Stomach (tissue), 19 donors: ENCODE measurements at places on chromosomes 4 and X. TPM values are rescaled to one million over a fixed set of nuclear protein-coding genes. Genes with fewer than 3 reads are reported as not detected.

DNA sequence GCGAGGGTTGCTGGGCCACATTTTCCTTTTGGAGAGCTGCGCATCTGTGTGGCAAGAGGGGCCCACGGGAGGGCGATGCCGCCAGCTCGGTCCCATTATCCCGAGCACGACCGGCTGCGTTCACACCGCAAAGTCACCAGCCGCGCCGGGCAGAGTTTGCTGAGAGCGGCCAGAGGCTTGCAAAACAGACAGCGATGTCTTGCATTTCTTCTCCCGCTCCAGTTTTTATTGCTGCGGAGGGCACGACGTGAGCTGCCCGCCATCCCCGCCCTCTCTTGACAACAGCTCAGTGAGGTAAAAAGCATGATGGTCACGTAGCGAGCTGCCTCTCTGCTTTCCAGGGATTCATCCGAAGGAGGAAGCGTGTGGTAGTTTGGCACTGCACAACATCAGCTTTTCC, 102.1 kb upstream of the TENM3 start:
- H3K27me3 ChIP-seq, result peaks cover 60% of the 10 kb centered on the region
- no peaks in the 10 kb centered on the region for H3K36me3 ChIP-seq

The AADAT gene
- 11.0 TPM for total RNA-seq

DNA sequence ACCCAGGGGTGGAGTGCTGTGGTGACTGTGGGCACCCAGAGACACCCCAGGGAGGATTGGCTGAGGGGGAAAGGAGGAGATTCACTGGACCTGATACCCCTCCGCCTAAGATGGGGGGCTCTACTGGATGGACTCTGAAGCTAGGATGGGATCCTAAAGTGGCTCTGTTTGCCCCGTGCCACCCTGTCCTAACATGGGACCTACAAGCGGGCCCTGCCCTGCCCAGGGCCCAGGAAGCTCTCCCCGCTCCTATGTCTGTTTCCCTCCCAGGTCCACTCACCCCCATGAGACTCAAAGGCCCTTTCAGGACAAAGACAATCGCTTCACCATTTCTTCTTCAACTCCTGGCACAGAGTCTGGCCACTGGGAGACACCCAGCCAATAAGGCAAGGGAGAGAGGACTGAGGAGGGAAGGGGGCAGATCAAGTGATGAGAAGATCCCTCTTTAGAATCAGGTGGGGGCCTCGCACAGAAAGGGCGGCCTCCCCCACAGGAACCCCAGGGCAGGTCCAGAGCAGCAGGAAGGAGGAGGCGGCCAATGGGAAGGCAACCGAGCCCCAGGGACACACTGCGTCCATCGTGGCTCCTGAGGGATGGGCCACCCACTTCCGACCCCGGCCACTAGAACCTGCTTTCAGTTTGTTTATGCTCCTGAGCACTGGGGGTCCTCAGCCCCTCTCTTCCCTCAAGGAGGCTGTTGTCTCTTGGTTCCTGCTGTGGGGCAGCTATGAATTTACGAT, 155.4 kb downstream of the AFAP1 start:
- H3K4me1 ChIP-seq, result peaks cover 25% of the 10 kb centered on the region
- H3K27me3 ChIP-seq, result no peaks in the 10 kb centered on the region
- no peak overlapping the region for H3K4me3 ChIP-seq

DNA sequence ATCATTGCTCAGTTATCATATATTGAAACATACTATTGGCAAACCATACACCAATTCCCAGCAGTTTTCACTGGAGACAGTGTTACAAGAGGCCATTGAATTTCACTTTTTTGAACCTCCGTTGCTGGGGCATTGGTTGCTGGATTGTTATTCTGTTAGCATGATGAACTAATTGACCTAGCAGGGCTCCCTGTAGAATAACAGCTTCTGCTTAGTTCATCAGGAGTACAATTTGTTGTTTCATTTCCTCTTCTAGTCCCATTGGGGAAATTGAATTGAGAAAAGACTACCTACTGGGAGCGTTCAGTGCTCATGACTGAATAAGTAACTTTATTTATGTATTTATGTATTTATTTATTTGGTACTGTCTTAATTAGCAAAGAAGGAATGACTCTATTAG, 151.6 kb downstream of the SLIT2 start:
- H3K27me3 ChIP-seq, result no peaks in the 10 kb centered on the region
- no peak for DNase-seq
- H3K4me1 ChIP-seq, result no peaks in the 10 kb centered on the region
- H3K36me3 ChIP-seq, result no peaks in the 10 kb centered on the region

GRCh38 chrX:135000516-135000915, 9.7 kb downstream of the SMIM10 start:
- no peak overlapping the region for H3K4me3 ChIP-seq
- H3K27me3 ChIP-seq, result no peaks in the 10 kb centered on the region
- H3K27ac ChIP-seq, result no peak overlapping the region
- no peaks in the 10 kb centered on the region for H3K36me3 ChIP-seq

The MAOA gene
- total RNA-seq, result 70.9 TPM

DNA sequence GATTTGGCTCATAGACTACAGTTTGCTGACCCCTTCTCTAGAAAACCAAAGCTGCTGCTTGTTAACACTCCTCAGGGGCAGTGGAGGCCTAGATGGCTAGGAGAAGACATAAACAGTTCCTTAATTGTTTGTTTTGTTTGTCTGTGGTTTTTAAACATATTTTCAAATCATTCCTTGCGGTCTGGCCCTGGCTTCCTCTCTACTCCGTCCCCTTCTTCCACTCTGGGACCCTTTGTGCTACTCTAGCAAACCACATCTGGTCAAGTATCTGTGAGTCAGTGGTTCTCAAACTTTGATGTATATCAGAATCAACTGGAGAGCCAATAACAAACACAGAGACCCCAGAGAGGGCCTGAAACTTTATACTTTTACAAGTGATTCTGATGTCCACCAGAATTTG, 36.1 kb downstream of the FRMPD4 start:
- no peaks in the 10 kb centered on the region for H3K4me1 ChIP-seq
- DNase-seq, result no peak
- H3K27ac ChIP-seq, result no peak overlapping the region
- no peaks in the 10 kb centered on the region for H3K36me3 ChIP-seq
- H3K4me3 ChIP-seq, result no peak overlapping the region

The AGA gene
- 36.4 TPM for total RNA-seq

DNA sequence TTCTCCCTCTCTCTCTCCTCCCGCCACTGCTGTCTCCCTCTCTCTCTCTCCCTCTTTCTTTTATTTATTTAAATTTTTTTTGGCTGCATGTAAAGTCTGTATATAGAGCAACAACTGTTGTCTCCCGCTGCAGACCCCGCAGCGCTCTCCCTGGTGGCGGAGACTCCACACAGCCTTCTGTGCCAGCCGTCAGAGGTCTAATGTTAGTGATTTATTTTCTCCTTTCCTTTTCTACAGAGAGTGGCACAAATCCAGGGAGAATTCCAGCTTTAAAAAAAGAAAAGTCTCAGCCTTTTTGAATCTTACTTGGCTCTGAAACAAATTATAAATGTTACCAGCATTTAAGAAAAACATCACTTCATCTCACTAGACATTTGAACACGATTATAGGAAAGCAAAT, 106.2 kb downstream of the FAM9B start:
- no peaks in the 10 kb centered on the region for H3K36me3 ChIP-seq
- H3K4me3 ChIP-seq, result no peak overlapping the region
- H3K27me3 ChIP-seq, result no peaks in the 10 kb centered on the region
- DNase-seq, result peak; percentile 16
- H3K4me1 ChIP-seq, result no peaks in the 10 kb centered on the region

DNA sequence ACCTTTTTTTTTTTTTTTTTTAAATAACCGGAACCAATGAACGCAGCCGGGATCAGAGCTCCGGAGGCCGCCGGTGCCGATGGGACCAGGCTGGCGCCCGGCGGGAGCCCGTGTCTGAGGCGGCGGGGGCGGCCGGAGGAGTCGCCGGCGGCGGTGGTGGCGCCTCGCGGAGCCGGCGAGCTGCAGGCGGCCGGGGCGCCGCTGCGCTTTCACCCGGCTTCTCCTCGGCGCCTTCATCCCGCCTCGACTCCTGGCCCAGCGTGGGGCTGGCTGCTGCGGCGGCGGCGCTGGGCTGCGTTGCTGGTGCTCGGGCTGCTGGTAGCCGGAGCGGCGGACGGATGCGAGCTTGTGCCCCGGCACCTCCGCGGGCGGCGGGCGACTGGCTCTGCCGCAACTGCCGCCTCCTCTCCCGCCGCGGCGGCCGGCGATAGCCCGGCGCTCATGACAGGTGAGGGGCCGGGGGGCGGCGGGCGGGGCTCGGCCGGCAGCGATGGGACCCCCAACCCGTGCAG, 337 bp downstream of the STIM2 start:
- H3K27me3 ChIP-seq, result no peaks in the 10 kb centered on the region
- peak overlapping the region; percentile 80 for H3K4me3 ChIP-seq
- H3K36me3 ChIP-seq, result no peaks in the 10 kb centered on the region
- H3K27ac ChIP-seq, result peak overlapping the region; percentile 97
- H3K4me1 ChIP-seq, result peaks cover 22% of the 10 kb centered on the region
- peak; percentile 85 for DNase-seq

DNA sequence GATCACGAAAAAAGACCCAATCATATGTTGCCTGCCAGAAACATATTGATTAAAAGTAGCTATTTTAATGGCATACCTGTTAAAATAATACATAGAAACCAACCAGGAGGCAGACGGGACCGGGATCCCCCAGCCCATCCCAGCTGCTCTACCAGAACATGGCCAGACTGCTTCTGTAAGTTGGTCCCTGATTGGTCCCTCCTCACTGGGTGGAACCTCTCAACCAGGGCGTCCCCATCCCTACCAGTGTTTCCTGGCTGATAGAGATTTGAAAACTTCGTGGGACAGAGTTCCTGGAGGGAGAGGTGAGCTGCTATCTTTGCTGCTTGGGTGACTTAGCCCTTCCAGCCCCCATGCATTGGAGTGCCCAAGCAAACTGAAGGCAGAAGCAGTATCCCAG, 256.2 kb downstream of the TRAM1L1 start:
- no peak overlapping the region for H3K4me3 ChIP-seq
- H3K4me1 ChIP-seq, result no peaks in the 10 kb centered on the region
- H3K27me3 ChIP-seq, result no peaks in the 10 kb centered on the region
- H3K36me3 ChIP-seq, result no peaks in the 10 kb centered on the region
- H3K27ac ChIP-seq, result no peak overlapping the region
- DNase-seq, result no peak

DNA sequence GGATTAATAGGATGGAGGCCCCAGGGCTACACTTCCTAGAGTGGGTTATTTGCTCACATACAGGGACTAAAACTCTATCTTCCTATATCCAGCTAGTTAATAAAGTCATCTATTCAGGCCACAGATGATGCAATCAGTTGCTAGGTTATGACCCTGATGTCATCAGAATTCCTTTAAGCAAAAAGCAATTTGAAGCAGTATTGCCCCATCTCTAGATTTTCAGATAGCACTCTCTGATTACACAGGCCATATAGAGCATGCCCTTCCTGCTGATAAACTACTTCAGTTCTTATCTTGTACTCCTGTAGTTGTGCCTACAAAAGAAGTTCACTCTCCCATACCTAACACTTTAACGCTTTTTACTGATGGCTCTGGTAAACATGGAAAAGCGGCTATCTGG, 84.8 kb downstream of the TMEM144 start:
- no peaks in the 10 kb centered on the region for H3K36me3 ChIP-seq
- H3K4me3 ChIP-seq, result no peak overlapping the region
- no peaks in the 10 kb centered on the region for H3K27me3 ChIP-seq
- H3K4me1 ChIP-seq, result no peaks in the 10 kb centered on the region
- no peak overlapping the region for H3K27ac ChIP-seq

DNA sequence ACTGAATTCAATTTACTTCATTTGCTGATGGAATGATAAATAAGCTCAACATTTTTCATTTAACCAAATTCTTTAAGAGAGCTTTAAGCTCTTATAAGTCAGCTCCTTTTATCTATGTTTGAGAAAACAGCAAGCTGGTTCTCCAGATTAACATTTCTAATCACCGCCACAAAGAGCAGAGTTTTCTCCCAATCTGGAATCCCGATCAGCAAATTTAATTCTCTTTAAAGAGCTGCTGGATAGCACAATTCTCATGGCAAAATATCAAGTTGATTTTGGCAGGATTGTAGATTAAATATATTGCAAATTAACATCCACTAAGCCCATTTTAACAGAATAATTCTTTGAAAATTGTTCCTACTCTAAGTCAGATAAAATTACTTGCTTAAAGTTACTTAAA, 48.8 kb downstream of the RPS6KA3 start:
- no peak for DNase-seq
- no peaks in the 10 kb centered on the region for H3K4me1 ChIP-seq
- H3K27ac ChIP-seq, result no peak overlapping the region
- no peak overlapping the region for H3K4me3 ChIP-seq

- no peak overlapping the region for H3K4me3 ChIP-seq
- no peaks in the 10 kb centered on the region for H3K36me3 ChIP-seq
- no peak overlapping the region for H3K27ac ChIP-seq
- no peaks in the 10 kb centered on the region for H3K4me1 ChIP-seq
- DNase-seq, result no peak
These were observed 978.3 kb downstream of the PCDH18 start for GRCh38 chr4:136554033-136554432.
